Posterior cingulate gyrus (tissue), 11 donors: ENCODE measurements at places on chromosomes 1 and 21.

- no peak for DNase-seq
Measured at GRCh38 chr1:166176416-166176815, 9.6 kb upstream of the FAM78B start.

- DNase-seq: no peak
Measured at GRCh38 chr1:46193984-46194570, 4.2 kb downstream of the POMGNT1 start.

DNA sequence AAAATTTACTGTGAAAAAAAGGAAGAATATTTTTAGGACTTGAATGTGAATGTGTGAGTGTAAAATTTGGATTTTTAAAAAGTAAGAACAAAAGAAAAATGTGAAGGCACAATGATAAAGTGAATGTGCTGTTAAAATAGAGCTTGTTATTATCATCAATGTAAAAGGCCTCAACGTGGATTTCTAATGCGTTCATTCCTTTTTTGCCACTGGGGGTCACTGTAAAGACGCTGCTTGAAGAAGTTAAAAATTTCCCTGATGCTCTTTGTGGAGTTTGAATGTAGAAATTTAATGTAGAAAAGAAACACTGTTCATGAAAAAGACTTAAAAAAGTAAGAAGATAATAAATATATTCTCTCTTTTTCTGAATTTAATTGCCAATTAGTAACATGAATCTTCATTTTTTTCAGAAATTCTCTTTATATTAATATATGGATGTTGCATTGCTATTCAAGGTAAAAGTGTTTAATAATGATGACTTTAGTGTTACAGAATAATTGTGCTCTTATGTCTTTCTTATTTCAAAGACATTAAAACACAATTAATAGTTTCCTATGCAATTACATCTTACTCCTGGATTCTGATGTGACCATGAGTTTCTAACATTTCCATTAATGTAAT lies 161.5 kb downstream of the DNM3 start:
- DNase-seq: no peak

GRCh38 chr1:234709473-234710228 lies 99.7 kb upstream of the IRF2BP2 start:
- no peak for DNase-seq

- DNase-seq: no peak
Measured at GRCh38 chr21:35954066-35954465, 106.3 kb downstream of the SETD4 start.

GRCh38 chr21:41622831-41623548 lies 115.0 kb upstream of the TMPRSS2 start:
- DNase-seq: no peak

- DNase-seq: peak; percentile 6
Measured at GRCh38 chr1:2344121-2344681, 47.2 kb downstream of the MORN1 start.

GRCh38 chr1:9892563-9893528 lies 17.2 kb downstream of the CTNNBIP1 start:
- no peak for DNase-seq

DNA sequence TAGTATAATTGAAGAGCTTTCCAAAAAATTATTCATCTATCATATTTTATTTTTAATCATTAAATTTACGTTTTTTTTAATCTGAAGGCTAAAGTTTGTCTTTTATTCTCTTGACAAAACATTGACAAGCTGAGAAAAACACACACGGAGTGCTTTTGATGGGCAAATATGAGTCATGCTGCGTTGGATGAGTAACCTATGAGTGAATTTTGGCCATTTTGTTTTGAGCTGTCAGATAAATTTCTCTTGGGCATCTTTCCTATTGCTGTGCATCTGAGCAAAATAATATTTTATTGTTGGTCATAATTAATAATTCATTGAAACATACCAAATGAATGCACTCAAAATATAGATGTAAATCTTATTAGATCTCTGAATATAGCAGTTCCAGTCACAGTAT lies 1144.1 kb upstream of the ADGRL2 start:
- DNase-seq: no peak

GRCh38 chr1:46039571-46040052 lies 92.8 kb downstream of the PIK3R3 start:
- DNase-seq: no peak

DNA sequence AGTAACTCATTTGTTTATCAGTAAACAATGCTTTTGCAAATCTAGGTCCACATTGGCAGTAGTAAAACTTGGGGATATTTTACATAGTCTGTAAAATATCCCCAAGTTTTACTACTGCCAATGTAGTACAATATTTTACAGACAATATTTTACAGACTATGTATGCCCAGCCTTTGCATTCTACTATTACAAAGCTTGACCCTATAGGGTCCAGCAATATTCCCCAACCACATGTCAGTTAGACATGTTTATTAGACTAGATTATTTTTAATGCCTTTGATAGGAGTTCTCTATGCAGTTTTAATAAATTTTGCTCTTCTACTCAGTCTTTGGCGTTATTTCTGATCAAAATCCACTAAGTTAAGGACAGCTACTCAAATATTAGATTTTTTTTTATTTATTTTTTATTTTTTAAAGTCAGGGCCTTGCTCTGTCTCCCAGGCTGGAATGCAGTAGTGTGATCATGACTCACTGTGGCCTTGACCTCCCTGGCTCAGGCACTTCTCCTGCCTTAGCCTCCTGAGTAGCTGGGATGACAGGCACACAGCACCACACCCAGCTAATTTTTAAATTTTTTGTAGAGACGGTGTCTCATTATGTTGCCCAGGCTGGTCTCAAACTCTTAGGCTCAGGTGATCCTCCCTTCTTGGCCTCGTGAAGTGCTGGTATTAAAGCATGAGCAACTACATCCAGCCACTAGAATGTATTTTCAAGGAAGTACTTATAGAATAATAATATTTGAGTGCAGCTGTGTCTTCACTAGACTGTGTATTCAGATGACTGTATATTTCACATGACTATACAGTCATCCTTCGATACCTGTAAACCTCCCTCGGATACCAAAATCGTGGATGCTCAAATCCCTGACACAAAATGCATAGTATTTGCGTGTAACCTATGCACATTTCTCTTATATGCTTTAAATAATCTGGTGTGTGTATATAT lies 19.8 kb downstream of the MIER1 start:
- no peak for DNase-seq

- DNase-seq: no peak
Measured at GRCh38 chr1:203252678-203253077, 23.2 kb upstream of the CHIT1 start.

- no peak for DNase-seq
Measured at GRCh38 chr1:18932387-18932786, 24.1 kb downstream of the IFFO2 start.

DNA sequence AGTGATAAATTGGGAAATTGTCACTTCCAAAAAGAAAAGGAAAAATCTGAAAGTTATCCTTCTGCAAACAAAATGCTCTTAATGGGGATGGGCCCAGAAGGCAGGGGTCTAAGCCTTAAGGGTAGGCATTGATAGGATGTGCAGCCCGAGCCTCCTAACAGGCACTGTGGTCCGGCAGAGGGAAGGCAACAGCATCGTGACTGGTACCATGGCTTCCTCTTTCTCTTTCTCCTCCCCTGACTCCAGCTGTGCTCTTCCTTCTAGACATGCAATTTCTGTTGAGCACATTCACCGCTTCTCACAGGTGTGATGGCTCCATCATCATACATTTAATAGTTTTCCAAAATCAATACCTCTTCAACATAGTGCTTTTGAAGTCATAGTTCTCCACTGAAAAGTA lies 91.5 kb downstream of the SELENOF start:
- DNase-seq: no peak

DNA sequence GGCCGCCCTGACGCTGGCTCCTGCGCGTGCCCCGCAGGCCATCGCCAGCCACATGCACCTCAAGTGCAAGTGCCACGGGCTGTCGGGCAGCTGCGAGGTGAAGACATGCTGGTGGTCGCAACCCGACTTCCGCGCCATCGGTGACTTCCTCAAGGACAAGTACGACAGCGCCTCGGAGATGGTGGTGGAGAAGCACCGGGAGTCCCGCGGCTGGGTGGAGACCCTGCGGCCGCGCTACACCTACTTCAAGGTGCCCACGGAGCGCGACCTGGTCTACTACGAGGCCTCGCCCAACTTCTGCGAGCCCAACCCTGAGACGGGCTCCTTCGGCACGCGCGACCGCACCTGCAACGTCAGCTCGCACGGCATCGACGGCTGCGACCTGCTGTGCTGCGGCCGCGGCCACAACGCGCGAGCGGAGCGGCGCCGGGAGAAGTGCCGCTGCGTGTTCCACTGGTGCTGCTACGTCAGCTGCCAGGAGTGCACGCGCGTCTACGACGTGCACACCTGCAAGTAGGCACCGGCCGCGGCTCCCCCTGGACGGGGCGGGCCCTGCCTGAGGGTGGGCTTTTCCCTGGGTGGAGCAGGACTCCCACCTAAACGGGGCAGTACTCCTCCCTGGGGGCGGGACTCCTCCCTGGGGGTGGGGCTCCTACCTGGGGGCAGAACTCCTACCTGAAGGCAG lies 23.4 kb upstream of the ARF1 start:
- peak; percentile 79 for DNase-seq

DNA sequence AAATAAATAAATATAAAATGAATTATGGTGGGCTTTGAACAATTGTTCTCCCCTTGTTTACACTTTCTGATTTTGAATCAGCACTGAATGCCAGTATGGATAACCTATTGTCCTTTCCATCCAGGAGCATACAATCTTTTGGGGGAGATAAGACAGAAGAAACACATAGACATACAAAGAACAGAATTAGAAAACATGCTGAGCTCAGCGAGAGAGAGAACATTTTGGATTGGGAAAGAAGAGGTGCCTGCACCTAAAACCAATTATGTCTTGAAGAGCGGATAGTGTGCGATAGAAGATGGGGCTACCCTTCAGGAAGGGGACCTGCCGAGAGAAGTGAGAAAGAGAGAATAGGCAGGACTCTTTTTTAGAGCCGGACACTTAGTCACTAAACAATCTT lies 6.6 kb downstream of the PGM1 start:
- DNase-seq: no peak

- DNase-seq: no peak
Measured at GRCh38 chr1:214567481-214567980, 16.1 kb upstream of the PTPN14 start.

GRCh38 chr1:180947499-180947885 lies 34.8 kb downstream of the KIAA1614 start:
- no peak for DNase-seq

GRCh38 chr1:6774381-6774780 lies 10.9 kb upstream of the CAMTA1 start:
- no peak for DNase-seq

DNA sequence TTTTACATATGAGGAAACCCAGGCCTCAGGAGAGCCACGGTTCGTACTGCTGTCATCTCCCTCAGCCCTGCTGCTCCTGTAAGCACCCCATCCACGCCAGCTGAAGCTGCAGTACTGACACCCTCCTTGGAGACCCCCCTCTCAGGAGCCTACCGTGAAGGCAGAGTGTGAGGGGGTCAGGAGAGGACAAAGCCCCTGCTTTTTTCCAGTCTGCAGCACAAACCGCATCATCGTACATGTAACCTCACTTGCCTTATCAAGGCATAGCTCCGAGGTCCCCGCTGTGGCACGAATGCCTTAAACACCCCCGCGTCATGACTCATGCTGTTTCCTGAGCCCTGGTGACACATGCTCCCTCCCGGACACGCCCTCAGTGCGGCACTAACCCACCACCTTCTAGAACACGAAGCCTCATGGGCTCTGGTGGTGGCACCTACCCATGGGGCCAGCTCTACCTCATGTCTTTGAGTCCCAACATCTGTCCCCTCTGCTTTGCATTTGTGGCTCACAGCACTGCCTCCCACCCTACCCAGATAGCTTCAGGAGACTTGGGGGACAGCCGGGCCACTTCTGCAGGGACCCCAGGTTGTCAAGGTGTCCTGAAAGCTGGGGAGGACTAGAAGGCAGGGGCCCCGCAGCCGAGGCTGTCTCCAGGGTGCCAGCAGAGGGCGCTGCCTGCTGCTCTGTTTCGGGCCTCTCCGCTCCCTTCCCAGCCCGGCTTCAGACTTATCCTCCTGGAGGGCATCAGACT lies 4.9 kb downstream of the SH3BGRL3 start:
- no peak for DNase-seq

DNA sequence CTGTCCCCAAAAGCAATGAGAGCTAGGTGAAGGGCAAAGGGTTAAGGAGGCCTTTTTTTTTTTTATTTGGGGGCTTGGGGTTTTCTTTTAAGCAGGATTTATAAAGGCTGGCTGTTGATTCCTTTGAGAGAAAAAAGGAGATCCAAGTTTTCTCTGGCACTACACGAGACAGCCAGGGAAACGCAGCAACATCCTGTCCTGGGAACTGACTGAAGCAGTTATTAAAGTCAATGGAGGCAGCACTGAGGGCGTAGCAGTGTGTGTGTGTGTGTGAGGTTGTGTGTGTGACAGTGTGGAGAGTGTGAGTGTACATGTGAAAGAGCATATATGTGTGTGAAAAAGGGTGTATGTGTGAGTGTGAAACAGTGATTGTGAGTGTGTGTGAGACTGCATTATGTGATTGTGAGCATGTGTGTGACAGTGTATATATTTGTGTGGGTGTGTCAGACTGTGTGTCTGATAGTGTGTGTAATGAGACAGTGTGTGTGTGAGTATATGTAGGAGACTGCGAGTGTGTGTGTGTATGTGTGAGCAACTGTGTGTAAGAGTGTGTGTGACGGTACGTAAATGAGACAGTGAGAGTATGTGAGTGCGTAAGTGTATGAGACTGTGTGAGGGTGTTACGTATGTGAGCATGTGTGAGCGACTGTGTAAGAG lies 65.9 kb upstream of the TIAM1 start:
- no peak for DNase-seq

GRCh38 chr1:203152158-203153034 lies 23.2 kb downstream of the MYBPH start:
- no peak for DNase-seq

DNA sequence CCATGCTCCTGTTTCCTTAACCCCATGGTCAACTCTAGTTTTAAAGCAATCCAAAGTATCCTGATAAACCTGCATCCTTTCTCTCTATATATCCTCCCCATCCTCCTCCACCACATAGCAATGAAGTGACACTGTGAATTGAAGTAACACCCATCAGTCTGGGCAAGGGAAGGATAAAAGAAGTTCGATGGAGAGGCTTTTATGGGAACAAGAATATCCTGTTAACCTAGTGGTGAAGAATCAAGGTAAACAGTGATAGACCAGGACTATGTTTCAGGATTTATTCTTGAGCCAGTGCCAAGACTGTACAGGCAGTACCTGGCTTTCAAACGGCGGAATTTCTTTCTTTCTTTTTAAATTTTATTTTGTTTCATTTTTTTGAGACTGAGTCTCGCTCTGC lies 17.6 kb downstream of the RABIF start:
- no peak for DNase-seq

GRCh38 chr1:111747282-111747734 lies 8.1 kb upstream of the INKA2 start:
- no peak for DNase-seq

- DNase-seq: no peak
Measured at GRCh38 chr1:200885623-200886402, 8.9 kb upstream of the INAVA start.
